Stimulated activated CD4-positive, alpha-beta T cell treated with anti-CD3 and anti-CD28 coated beads, Interleukin-1b, Interleukin-23, amount 100 ng/mL, for 4 hours (primary cell): ENCODE measurements at places on chromosomes 6 and 20.

GRCh38 chr6:145360865-145361264, 374.5 kb downstream of the EPM2A start:
- DNase-seq, result no peak

GRCh38 chr6:20364327-20364726, 37.4 kb upstream of the E2F3 start:
- no peak for DNase-seq

DNA sequence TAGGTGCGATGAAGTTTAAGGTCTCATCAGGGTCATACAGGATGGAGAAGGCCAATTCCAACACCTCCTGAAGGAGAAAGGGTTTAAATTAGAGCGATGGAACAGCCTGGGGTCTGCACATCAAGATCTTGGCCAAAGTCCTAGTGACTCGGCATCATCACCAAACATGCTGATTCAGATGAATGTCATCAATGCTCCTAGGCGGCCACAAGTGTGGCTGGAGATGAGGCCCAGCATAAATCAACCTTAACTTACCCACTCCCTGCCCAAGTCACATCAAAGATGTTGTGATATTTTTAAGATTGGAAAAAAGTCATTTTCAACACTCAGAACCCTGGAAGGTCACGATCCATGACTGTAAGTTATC, 37.5 kb downstream of the ELMO2 start:
- DNase-seq, result no peak

DNA sequence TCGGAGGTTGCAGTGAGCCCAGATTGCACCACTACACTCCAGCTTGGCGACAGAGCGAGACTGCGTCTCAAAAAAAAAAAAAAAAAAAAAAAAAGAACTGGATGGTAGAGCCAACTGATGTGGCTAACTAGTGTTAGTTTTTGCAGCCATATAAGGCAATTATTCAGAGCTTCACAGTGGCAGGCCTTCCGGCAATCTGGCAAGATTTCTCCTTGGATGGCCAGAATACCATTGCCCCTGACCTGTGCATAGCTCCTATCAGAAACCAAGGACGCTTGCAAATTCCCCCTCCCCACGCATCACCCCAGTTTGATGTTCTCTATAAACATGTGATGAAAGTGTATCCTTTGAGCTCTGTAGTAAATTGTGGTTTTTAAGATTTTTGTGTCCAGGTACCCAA, 127.0 kb downstream of the RNF144B start:
- no peak for DNase-seq

- DNase-seq, result no peak
Observed at GRCh38 chr6:17653198-17653882, 53.2 kb downstream of the FAM8A1 start.

- DNase-seq, result no peak
Observed at GRCh38 chr20:58131551-58132142, 96.8 kb downstream of the ANKRD60 start.

GRCh38 chr6:104325341-104326172, 534.2 kb downstream of the HACE1 start:
- DNase-seq, result no peak

GRCh38 chr6:44074813-44075646, 52.2 kb downstream of the MRPL14 start:
- no peak for DNase-seq

- no peak for DNase-seq
Observed at GRCh38 chr6:21116736-21117135, 476.8 kb upstream of the SOX4 start.

DNA sequence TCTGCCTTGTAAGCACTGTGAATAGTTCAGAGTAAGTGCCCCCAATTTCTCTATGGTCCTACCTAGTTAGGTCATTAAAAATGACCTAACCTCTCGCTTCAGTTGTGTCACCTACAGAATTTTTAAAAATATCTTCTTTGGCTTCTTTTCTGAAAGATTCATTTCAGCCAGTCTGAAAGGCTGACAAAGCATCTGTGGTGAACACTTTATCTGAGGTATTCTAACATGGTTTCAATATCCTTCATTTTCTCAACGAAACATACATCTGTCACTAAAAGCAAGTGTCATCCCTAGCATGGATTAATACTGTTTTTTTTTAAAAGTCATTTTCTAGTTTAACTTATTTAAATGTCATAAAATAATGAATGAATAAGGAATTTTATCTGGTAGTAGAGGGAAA, 5.1 kb downstream of the DPM1 start:
- DNase-seq, result no peak

DNA sequence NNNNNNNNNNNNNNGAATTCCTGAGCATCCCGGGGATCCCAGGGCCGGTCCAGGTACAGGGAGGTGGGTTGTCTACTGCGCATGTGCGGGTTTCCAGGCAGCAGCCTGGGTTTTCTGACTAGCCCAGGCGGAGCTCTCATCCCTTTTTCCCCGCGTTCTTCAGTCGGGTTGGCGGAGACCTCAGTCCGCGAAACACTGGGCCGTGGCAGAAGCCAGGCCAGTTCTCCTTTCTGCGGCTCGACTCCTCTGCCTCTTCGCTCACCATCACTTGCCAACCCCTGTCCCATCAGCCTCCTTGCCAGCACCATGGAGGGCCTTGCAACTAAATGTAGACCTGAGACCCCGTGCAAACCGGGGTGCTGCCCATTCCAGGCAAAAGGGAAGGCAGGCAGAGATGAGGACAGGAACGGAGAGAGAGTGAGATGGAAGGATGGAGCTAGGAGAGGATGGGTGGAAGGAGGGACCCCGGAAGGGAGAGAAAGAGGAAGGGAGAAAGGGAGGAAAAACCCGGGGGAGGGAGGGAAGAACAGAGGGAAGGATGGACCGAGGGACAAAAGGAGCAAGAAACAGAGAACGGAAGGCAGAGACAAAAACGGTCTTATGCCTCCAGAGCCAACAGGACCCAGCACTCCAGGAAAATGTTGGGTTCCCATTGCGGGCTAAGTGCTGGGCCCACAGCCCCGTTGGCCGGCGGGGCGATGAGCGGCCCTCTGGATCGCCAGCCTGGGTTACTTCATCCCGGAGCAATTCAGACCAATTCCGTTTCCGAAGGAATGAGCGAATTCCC, 445.4 kb upstream of the DEFB115 start:
- DNase-seq, result no peak

- DNase-seq, result no peak
Observed at GRCh38 chr20:34706302-34706875, 2.2 kb downstream of the TP53INP2 start.

GRCh38 chr6:110664933-110665332, 150.3 kb downstream of the CDK19 start:
- DNase-seq, result no peak

GRCh38 chr6:1892716-1893115, 283.0 kb downstream of the FOXC1 start:
- no peak for DNase-seq

DNA sequence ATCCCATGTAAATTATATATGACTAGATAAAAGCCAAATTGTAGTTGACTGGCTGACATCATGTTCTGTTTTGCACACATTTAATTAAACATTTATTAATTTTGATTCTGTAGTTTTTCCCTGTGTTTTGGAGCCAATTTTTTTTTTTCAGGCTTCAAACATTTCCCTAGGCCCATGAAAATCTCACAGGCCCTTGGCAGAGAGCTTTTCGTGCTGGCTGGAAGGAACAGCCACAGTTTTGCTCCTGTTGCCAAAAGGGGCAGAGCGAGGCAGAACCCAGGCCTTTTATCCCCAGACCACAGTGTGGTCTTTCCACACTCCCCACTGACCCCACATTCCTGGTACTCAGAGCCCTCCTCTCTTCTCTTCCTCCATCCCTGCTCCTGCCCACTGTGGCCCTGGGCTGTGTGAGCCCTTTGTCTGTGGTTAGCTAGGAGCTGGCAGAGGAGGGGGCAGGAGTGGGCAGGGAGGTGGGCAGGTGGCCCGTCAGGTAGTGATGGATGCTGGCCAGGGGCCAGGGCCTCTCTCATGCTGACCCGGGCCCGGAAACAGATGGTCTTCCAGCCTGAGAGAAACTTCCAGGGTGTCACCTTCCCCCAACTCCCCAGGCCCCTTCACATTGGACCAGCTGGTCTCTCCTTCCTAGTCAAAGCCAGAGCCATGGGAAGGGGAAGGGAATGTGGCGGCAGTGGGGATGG, 19.4 kb upstream of the CCM2L start:
- DNase-seq, result no peak

- DNase-seq, result no peak
Observed at GRCh38 chr20:19730706-19731105, 27.4 kb upstream of the RIN2 start.

- DNase-seq, result no peak
Observed at GRCh38 chr6:43940071-43940392, 170.0 kb downstream of the VEGFA start.

GRCh38 chr6:120248451-120248850, 898.9 kb upstream of the MAN1A1 start:
- DNase-seq, result no peak

DNA sequence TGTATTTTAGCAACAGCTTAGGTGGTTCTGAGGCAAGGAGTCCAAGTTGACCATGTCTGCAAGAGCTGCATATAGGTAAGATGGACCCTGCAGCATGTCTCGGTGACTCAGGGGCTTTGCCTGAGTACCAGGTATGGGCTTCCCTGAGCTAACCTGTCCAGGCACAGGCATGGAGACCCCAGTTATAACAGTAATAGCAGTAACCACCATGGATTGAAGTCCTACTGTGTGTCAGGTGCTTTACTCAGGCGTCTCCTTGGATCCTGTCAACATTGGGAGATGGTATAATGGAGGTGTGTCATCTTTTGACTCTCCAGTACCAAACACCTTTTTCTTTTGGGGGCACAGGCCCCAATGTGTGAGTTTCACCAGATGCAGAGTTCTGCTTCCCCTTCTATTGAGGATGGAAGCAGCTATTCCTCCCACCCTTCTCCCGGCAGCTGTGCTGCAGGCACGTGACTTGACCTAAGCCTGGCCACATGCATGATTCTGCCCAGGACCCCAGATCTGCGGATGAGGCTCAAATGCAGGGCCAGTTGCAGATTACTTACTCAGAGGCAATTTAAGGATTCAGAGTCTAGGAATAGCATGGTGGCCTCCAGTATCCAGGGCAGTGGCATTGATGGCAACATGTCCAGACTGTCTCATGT, 13.8 kb downstream of the TREM1 start:
- DNase-seq, result no peak

GRCh38 chr20:34984756-34985261, 29.1 kb downstream of the MYH7B start:
- DNase-seq, result no peak

DNA sequence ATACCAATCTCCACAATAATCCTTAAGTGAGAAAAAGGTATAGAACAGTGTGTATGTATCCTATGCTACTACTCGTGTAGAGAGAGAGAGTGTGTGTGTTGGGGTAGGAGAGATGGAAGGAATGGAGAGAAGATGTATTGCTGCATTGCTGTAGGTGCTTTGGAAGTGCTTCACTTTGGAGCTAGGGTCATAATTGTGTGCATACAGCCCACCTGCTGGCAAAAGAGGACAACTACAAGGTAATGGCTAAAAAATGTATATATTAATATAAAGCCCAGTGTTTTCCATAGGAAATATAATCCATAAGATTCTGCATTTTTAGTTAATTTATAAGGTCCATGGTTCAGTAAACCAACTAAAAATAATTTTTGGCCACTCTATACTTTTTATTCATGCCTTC, 36.1 kb downstream of the SERAC1 start:
- no peak for DNase-seq

DNA sequence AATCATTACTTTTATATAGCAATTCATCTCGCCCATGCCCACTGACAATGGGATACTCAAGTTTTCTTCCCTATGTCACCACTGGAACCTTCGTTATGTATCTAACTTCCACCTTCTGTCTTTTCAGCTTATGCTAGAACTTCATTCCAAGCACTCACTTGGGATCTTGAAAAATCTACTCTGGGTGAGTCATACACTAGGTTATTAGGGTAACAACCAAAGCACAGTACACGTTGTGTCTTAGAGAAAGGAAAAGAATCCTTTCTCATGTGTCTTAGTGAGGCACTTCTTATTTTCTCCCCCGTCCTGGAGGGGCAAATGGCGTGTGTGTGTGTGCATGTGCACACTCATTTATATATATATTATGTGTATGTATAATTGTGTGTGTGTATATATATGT, 18.3 kb upstream of the FAM162B start:
- no peak for DNase-seq

DNA sequence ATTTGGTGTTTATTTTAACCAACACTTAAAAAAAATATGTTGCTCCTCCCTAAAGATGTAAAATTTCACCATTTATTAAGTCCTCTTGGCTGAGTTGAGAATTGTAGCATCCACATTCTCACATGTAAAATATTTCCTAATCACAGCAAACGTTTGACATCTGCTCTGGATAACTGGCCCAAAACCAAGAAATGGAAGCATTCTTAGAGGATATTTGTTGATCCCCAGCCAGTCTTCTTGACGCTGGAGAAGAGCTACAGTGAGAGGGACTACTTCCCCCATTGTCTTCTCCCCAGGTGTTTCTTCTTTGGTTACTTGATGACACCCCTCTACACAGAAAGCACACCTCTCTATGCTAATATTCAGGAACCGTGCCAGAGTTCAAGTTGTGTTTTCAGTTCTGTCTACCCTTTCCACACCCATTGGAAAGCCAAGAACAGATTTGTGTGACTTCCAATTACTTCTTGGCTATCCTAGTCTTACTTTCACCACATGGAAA, 454.5 kb upstream of the JAG1 start:
- no peak for DNase-seq

DNA sequence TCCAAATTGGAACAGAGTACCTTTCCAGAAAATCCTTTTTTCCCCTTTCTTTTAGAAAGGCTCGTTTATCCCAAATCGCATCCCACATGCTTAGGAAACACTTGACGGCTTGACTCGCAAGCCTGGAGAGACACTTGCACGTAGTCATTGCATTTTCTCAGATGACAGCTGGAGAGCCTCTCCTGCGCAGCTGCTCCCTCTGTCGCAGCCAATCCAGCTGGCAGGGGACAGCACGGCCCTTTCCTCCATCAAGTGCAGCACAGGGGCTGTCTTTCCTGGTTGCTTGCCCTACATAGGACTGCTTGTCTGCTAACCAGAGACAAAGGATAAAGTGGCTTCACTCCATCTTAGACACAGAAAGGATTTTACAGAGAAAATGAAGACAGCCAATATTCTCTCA, 77.6 kb upstream of the RGS17 start:
- no peak for DNase-seq

DNA sequence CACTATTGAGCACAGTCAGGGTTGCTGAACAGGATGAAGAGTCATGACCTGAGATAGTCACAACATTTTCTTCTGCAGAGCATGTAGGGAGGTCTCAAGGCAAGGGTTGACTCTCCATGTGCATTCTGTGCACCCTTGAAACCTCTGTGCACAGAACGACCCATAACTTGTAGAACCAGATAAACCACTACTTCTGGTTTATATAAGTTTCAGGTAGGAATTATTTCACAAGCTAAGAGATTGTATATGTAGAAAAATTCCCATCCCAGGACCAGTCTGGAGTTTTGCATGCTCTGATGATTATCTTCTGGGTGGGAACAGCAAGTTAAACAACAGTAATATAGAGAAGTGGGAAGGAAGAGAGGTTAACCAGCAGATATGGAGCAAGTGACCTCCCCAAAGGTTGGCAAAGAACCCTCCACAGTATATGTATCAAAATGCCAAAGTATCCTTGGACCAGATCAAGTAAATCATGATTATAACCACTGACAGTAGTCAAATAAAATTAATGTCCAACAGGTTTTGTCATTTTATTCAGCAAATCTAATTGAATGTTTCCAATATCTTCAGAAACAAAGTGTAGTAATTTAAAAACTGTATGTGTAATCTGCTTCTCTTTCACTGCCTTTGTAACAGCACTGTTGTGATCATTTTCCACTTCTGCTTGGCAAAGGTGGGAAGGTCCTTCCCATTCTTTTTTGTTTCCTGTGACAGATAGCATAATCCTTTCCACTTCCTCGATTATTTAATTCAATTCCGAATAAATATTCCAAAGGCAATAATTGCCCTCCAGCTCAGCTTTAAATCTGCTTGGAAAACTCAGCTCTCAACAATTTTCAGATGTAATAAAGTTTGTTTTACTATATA, 104.4 kb downstream of the SYNE1 start:
- DNase-seq, result no peak
